Osteoblast (primary cell): ENCODE measurements at places on chromosomes 13 and 19. TPM values are rescaled to one million over a fixed set of nuclear protein-coding genes. Genes with fewer than 3 reads are reported as not detected.

Gene UPF1
- total RNA-seq: 36.6 and 41.0 TPM in 2 replicates

Gene SELENOV
- not detected in 2 replicates for total RNA-seq

Gene GRK1
- total RNA-seq: not detected in 2 replicates

Gene NCAN
- total RNA-seq: under 0.01 TPM in 1 of 2 replicates, not detected in the other

Gene ZNF43
- 6.5 and 8.0 TPM in 2 replicates for total RNA-seq

Gene PTPRH
- 0.88 and 1.1 TPM in 2 replicates for total RNA-seq

Gene ZNF724
- 2.5 and 4.1 TPM in 2 replicates for total RNA-seq

Gene MAN2B1
- total RNA-seq: 35.8 and 43.0 TPM in 2 replicates

Gene SHANK1
- 0.88 and 1.1 TPM in 2 replicates for total RNA-seq

Gene TGDS
- total RNA-seq: 11.9 and 13.3 TPM in 2 replicates

GRCh38 chr13:33014291-33014690 lies 1.9 kb upstream of the KL start:
- peak; percentile 58 for DNase-seq

GRCh38 chr13:35621989-35622388 lies 145.5 kb upstream of the MAB21L1 start:
- no peak for DNase-seq

- no peak for DNase-seq
Measured at GRCh38 chr13:39297664-39298171, 259.5 kb downstream of the NHLRC3 start.

GRCh38 chr13:97849305-97849704 lies 104.2 kb upstream of the IPO5 start:
- peak; percentile 62 for DNase-seq

DNA sequence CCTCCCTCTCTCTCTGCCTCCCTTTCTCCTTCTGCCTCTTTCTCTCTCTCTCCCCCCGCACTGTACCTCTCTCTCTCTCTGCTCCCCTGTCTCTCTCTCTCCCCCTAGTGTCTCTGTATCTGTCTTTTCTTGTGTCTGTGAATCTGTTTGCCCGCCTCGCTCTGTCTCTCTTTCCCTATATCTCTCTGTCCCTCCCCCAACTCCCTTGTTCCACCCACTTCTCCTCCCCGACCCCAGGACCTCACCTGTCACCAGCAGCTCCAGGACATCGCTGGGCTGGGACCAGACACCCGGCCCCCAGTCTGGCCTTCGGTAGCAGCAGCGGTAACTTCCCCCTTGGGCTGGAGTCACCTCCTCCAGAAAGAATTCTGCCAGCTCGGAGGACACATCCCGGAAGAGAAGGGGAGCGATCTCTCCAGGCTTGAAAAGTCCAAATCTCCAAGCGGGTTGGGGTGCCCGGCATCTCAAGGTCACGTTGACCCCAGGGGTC lies 3.9 kb downstream of the OSCAR start:
- peak; percentile 89 for DNase-seq

DNA sequence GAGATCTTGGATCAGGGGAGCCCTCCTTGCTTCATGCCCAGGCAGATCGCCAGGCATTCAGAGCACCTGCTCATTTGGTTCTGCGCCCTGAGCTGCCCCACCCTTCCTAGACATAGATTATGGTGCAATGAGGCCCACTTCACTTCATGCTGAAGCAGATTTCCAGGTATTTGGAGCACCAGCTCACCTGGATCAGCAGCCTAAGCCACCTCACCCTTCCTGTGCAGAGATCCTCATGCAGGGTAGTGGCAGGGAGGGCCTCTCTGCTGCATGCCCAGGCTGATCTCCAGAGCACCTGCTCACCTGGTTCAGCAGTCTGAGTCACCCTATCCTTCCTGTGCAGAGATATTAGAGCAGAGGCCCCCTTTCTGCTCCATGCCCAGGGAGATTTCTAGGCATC lies 1966.1 kb downstream of the PCDH9 start:
- DNase-seq: no peak

DNA sequence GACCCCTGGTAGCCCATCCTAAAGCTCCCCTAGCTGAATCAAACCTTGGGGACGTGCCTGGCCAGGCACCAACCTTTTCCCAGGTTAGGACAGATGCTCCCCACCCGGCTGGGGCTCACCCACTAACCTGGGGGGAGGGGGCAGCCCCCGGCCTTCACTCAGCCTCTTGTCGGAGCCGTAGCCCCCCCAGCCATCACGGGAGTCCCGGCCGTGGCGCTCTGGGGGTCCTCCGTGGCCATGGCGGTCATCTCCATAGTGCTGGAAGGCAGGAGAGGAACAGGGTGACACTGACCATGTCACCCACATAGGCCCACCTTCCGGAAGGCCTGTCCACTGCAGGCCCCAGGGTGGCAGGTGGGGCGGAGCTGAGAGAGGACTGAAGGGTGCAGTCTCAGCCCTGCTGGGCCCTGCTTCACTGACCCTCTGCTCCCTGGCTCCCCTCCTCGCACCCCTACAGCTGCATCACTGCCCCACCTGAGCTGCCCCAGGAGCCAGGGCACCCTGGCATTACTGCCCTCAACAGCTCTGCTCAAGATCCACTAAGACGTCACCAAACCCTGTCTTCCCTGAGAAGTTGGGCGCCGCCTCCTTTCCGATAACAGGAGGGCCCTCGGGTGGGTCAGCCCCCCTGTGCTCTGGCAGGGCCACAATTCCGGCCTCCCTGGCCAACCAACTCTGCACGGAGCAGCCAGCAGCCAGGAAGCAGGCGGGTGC lies 22.6 kb upstream of the TINCR start:
- DNase-seq: peak; percentile 57

DNA sequence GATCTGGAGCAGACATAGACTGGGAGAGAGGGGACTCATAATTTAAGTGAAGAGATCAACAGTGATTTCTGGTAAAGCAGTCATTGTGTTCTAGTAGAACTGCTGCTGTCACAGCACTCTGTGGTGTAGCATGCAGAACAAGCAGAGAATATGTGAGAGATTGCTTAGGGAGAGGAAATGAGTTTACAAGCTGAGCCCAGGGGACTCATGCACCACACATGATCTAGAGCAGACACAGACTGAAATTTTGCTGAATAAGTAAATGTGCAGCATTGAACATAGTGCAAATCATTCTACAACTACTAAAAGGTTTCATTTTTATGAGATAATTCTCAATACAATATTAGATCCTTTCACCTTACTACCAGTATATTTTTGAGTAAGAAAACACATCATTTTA lies 125.7 kb downstream of the MYO16 start:
- DNase-seq: no peak

DNA sequence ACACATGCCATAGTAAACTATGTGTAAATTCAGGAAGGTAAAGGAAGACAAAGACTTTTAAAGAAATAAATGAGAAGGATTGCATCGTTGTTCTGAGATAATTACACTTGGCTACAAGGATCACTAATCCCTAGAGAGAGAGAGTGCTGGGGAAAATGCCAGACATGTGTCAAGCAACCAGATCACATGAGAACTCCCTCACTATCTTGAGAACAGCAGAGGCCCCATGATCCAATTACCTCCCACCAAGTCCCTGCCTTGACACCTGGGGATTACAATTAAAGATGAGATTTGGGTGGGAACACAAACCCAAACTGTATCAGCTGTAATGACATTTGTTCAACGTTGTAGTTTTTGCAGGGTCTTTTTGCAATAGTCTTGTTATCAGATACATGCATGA lies 1600.9 kb upstream of the MIR17HG start:
- DNase-seq: no peak

GRCh38 chr19:42422901-42423461 lies 4.2 kb downstream of the LIPE start:
- DNase-seq: no peak

GRCh38 chr13:60169239-60170031 lies 5.7 kb upstream of the DIAPH3 start:
- DNase-seq: no peak

DNA sequence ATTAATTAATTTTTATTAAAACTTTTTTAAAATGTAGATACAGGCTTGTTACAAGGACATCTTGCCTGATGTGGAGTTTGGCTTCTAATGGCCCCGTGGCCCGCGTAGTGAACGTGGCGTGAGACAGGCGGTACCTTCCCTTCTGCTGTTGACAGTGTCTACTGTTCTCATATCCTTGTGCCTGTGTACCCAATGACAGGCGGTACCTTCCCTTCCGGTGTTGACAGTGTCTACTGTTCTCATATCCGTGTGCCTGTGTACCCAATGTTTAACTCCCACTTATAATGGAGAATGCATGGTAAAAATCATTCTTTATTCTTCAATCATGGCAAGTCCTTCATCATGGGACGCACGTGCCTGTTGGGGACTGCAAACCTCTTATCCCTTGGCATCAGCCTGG lies 79.1 kb upstream of the ZNF835 start:
- no peak for DNase-seq
